ENCODE measurements at places on chromosomes 4 and X.

DNA sequence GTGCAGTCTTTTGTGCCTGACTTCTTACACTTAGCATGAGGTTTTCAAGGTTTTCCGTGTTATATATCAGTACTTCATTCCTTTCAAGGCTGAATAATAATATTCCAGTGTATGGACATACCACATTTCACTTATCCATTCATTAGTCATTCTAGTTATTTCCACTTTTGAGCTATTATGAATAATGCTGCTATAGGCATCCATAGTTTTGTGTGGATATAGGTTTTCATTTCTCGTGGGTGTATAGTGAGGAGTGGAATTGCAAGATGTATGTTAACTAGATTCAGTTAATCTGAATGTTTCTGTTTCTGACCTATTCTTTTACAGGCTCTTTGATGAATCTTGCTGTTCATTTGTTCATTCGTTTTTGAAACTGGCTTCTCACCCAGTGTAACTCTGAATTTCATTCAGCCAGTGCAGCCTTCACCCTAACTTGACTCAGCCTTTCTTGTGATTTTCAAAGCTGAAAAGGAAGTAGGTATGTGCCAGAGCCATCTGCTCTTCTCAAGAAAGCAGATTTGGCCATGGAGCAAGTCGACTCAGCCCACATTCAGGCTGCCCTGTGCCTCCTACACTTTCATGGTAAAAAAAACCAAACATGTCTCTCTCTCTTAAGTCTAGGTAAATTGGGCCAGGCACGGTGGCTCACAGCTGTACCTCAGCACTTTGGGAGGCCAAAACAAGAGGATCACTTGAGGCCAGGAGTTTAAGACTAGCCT is 56.3 kb upstream of the NOCT start:
- no peaks in the 10 kb centered on the region for H3K27me3 ChIP-seq
- no peak overlapping the region for H3K27ac ChIP-seq
- no peaks in the 10 kb centered on the region for H3K36me3 ChIP-seq
- H3K4me3 ChIP-seq = no peak overlapping the region
- DNase-seq = no peak

GRCh38 chr4:55358668-55359067 is 12.6 kb downstream of the SRD5A3 start:
- DNase-seq = no peak
- H3K4me3 ChIP-seq = no peak overlapping the region
- no peaks in the 10 kb centered on the region for H3K27me3 ChIP-seq
- H3K36me3 ChIP-seq = no peaks in the 10 kb centered on the region

- H3K27me3 ChIP-seq = no peaks in the 10 kb centered on the region
- H3K4me1 ChIP-seq = no peaks in the 10 kb centered on the region
- H3K36me3 ChIP-seq = no peaks in the 10 kb centered on the region
- H3K27ac ChIP-seq = no peak overlapping the region
Measured at GRCh38 chr4:171441300-171441941, 371.8 kb upstream of the GALNTL6 start.

GRCh38 chr4:76758996-76759395 is 138.9 kb downstream of the SOWAHB start:
- H3K4me3 ChIP-seq = no peak overlapping the region
- peaks cover 63% of the 10 kb centered on the region for H3K36me3 ChIP-seq
- DNase-seq = no peak
- H3K27ac ChIP-seq = no peak overlapping the region
- no peaks in the 10 kb centered on the region for H3K27me3 ChIP-seq
- H3K4me1 ChIP-seq = peaks cover 2% of the 10 kb centered on the region

DNA sequence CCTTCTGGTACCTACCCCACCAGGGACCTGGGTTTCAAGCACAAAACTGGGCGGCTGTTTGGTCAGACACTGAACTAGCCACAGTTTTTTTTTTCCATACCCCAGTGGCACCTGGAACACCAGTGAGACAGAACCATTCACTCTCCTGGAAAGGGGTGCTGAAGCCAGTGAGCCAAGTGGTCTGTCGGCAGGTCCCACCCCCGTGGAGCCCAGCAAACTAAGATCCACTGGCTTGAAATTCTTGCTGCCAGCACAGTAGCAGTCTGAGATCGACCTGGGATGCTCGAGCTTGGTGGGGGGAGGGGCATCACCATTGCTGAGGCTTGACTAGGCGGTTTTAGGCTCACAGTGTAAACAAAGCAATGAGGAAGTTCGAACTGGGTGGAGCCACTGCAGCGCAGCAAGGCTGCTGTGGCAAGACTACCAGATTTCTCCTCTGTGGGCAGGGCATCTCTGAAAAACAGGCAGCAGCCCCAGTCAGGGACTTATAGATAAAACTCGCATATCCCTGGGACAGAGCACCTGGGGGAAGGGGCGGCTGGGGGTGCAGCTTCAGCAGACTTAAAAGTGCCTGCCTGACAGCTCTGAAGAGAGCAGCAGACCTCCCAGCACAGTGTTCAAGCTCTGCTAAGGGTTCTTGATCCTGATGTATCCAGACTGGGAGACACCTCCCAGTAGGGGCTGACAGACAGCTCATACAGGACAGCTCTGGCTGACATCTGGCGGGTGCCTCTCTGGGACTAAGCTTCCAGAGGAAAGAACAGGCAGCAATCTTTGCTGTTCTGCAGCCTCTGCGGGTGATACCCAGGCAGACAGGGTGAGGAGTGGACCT is 223.0 kb downstream of the COX18 start:
- DNase-seq = no peak
- H3K4me1 ChIP-seq = no peaks in the 10 kb centered on the region
- H3K27me3 ChIP-seq = no peaks in the 10 kb centered on the region
- no peaks in the 10 kb centered on the region for H3K36me3 ChIP-seq
- H3K27ac ChIP-seq = no peak overlapping the region

DNA sequence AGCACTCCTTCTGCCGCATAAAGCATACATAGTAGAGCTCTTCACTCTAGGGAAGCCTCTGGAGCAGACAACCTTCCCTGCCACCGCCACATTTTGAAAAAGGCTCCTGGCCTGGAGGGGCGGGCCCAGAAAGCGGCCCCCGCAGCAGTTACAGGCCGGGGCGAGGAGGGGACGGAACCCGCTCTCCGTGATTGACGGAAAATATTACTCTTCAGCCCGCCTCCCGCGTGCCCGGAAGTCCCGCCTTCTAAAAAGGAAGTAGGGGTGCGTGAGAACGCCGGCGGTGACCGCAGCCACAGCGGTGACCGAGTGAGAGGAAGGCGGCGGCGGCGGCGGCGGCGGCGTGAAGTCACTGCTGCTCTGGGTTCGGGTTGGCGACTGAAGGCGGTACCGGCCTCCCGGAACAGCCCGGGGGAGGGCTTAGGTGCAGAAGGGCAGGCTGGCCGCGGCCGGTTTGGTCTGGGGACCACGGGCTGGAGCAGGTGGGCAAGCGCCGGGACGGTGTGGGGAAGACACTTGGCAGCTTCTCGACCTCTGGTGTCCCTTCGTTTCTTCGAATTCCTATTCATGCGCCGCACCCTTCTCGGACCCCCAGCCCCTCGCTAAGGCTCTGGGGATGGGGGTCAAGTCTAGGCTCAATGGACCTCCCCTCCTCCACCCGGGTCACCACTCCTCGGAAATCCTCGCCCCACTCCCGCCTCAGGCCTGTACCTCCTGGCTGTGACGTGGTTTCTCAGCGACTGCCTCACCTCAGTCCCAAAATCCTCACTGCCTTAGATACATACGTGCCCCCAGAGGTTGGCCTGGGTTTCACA is at the start of gene HCCS:
HCCS (plus strand) TSS at position 296 of the 815 bp plus-strand sequence. CDS start 729 bp downstream, outside the sequence.
- H3K4me3 ChIP-seq = peak within 1 kb of the TSS; percentile 97
- H3K36me3 ChIP-seq = peaks cover 34% of the 10 kb centered on the region
- DNase-seq = peak; percentile 60
- peak within 1 kb of the TSS; percentile 34 for H3K27ac ChIP-seq
- no peaks in the 10 kb centered on the region for H3K4me1 ChIP-seq
- H3K27me3 ChIP-seq = no peaks in the 10 kb centered on the region

DNA sequence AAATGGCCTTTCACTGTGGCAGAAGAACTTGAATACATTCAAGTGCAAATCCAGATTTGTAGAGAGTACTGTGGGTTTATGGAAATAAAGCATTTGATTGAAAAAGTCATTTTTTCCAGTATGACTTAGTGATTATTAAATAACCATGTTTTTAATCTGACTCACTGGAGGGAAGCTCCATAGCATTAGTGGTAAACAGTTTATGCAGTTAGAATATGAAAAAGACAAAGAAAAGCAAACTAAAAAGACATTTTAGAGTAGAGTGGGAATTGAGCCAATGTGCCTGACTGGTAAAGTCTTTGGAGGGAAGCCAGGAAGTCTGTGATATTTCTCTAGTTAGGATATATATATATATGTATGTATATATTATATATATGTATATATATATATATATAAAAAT is 53.4 kb downstream of the FAT4 start:
- peak overlapping the region; percentile 19 for H3K4me3 ChIP-seq
- H3K27ac ChIP-seq = peak overlapping the region; percentile 85
- H3K4me1 ChIP-seq = peaks cover 21% of the 10 kb centered on the region
- H3K27me3 ChIP-seq = no peaks in the 10 kb centered on the region
- no peaks in the 10 kb centered on the region for H3K36me3 ChIP-seq
- DNase-seq = no peak

- no peak overlapping the region for H3K4me3 ChIP-seq
- H3K27ac ChIP-seq = no peak overlapping the region
- no peaks in the 10 kb centered on the region for H3K4me1 ChIP-seq
- no peak for DNase-seq
- no peaks in the 10 kb centered on the region for H3K36me3 ChIP-seq
- no peaks in the 10 kb centered on the region for H3K27me3 ChIP-seq
Measured at GRCh38 chrX:69126642-69127041, 38.6 kb downstream of the PJA1 start.

DNA sequence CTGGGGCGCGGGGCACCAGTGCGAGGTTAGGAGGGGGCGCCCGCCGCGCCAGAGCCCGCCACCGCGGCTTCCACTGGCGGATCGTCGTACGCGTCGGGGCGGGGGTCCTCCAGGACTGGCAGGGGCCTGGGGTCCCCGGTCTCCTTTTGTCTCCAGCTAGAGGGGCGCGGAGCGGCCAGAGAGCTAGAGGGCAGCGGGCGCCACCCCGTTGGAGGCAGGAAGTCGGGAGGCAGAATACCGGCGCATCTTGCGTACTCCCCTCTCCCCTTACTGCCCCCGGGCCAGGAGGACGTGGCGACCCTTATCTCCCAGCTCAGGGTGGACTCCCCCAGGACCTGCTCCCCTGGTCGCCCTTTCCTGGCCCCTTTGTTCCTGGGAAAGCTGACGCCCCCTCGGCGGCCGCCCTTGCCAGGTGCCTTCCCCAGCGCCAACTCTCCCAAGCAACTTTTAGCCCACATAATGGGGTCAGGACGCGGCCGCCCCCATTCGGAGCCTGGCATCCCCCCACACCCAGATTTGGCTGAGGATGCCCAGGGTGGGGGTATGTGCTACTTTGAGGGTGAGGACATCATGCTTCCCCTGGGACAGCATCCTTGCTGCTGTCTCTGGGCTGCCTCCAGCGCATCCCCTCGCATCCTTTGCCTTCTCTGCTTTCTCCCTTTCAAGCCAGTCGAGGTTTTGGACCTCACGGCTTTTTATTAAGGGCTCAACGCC is 933 bp downstream of the CNKSR2 start:
- H3K4me1 ChIP-seq = no peaks in the 10 kb centered on the region
- H3K36me3 ChIP-seq = no peaks in the 10 kb centered on the region
- no peak for DNase-seq
- H3K27ac ChIP-seq = no peak overlapping the region
- peaks cover 28% of the 10 kb centered on the region for H3K27me3 ChIP-seq

- no peaks in the 10 kb centered on the region for H3K36me3 ChIP-seq
- no peaks in the 10 kb centered on the region for H3K4me1 ChIP-seq
- DNase-seq = no peak
Measured at GRCh38 chrX:74232859-74233258, 71.1 kb upstream of the ZCCHC13 start.

- no peak overlapping the region for H3K4me3 ChIP-seq
- no peak for DNase-seq
- no peaks in the 10 kb centered on the region for H3K4me1 ChIP-seq
- H3K27ac ChIP-seq = no peak overlapping the region
- H3K27me3 ChIP-seq = no peaks in the 10 kb centered on the region
Measured at GRCh38 chr4:93127489-93127888, 701.1 kb upstream of the ATOH1 start.

DNA sequence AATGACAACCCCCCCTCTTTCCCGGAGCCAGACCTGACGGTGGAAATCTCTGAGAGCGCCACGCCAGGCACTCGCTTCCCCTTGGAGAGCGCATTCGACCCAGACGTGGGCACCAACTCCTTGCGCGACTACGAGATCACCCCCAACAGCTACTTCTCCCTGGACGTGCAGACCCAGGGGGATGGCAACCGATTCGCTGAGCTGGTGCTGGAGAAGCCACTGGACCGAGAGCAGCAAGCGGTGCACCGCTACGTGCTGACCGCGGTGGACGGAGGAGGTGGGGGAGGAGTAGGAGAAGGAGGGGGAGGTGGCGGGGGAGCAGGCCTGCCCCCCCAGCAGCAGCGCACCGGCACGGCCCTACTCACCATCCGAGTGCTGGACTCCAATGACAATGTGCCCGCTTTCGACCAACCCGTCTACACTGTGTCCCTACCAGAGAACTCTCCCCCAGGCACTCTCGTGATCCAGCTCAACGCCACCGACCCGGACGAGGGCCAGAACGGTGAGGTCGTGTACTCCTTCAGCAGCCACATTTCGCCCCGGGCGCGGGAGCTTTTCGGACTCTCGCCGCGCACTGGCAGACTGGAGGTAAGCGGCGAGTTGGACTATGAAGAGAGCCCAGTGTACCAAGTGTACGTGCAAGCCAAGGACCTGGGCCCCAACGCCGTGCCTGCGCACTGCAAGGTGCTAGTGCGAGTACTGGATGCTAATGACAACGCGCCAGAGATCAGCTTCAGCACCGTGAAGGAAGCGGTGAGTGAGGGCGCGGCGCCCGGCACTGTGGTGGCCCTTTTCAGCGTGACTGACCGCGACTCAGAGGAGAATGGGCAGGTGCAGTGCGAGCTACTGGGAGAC is 1.6 kb downstream of the PCDH10 start:
- no peaks in the 10 kb centered on the region for H3K4me1 ChIP-seq
- DNase-seq = no peak
- peak overlapping the region; percentile 2 for H3K4me3 ChIP-seq
- H3K36me3 ChIP-seq = no peaks in the 10 kb centered on the region

DNA sequence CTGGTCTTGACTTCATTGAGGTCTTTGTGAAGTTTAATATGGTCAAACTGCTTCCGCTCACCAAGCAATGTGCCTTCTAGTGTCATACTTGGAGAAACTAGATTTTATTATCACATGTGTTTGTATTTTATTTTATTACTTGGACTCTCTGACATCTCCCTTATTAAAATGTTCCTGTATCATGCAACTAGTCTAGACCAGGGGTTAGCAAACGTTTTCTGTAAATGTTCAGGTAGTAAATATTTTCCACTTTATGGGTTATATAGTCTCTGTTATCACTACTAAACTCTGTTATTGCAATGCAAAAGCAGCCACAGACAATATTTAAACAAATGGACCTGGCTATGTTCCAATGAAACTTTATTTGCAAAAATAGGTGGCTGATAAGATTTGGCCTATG is 443.8 kb downstream of the MID1IP1 start:
- no peaks in the 10 kb centered on the region for H3K27me3 ChIP-seq
- H3K27ac ChIP-seq = no peak overlapping the region
- no peaks in the 10 kb centered on the region for H3K36me3 ChIP-seq
- DNase-seq = no peak

GRCh38 chr4:73311428-73311827 is 52.8 kb upstream of the ANKRD17 start:
- H3K4me3 ChIP-seq = no peak overlapping the region
- peaks cover 7% of the 10 kb centered on the region for H3K4me1 ChIP-seq
- no peaks in the 10 kb centered on the region for H3K27me3 ChIP-seq
- H3K27ac ChIP-seq = no peak overlapping the region
